Smooth muscle cell of the brain vasculature (primary cell): ENCODE measurements at places on chromosomes 11 and 22.

- DNase-seq, result no peak
These were observed 15.8 kb upstream of the OMP start for GRCh38 chr11:77086521-77087472.

DNA sequence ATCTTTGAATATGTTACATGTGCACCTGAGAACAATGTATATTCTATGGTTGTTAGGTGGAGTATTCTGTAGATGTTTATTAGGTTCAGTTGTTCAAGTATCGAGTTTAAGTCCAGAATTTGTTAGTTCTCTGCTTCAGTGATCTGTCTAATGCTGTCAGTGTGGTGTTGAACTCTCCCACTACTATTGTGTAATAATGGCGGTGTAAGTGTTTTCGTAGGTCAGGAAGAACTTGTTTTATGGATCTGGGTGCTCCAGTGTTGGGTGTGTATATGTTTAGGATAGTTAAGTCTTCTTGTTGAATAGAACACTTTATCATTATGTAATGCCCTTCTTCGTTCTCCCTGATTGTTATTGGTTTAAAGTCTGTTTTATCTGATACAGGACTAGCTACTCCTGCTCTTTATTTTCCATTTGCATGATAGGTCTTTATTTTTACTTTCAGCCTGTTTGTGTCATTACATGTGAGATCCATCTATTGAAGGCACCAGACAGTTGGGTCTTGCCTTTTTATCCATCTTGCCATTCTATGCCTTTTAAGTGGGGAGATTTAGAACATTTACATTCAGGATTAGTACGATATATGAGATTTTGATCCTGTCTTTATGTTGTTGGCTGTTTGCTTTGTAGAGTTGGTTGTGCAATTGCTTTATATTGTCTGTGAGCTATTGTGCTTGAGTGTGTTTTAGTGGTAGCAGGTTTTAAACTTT, 121.6 kb downstream of the DDX10 start:
- no peak for DNase-seq

- no peak for DNase-seq
These were observed 64.2 kb downstream of the FLI1 start for GRCh38 chr11:128757886-128758612.

GRCh38 chr22:24361976-24362646, 65.3 kb upstream of the ADORA2A start:
- no peak for DNase-seq

DNA sequence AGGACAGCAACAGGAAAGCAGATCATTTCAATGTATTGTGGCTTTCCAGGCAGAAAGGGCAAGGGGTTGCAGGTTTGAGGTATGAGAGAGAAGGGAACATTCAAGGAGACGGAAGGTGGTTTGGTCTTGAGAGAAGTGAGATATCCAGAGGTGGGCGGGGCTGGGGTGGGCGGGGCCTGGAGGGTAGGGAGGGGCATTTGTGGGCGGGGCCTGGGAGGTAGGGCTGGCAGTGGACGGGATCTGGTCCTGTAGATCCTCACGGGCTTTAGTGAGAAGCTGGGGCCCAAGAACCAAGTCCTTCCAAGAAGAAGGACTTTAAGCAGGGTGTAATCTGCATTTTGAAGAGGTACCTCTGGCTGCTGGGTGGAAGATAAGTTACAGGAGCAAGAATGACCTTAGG, 199.2 kb downstream of the MN1 start:
- no peak for DNase-seq

DNA sequence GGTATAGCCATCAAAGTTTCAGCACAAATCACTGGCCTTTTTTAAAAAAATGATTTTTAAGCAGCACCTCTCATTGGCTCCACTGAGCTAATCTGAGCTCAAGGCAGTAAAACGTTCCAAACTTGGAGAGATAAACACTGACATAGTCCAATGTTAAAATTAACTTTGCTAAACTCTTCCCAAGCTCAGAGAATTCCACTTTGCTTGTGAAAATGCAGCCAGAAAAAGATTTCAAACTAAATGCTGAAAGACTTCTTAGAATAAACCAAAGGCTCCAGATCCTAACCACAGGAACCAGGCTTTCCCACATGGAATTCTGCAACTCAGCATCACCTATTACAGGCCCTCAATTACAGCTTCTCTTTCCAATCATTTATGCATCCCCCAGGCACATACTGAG, 84.7 kb upstream of the GDPD4 start:
- no peak for DNase-seq

- no peak for DNase-seq
These were observed 536 bp downstream of the YWHAH start for GRCh38 chr22:31944700-31945442.

DNA sequence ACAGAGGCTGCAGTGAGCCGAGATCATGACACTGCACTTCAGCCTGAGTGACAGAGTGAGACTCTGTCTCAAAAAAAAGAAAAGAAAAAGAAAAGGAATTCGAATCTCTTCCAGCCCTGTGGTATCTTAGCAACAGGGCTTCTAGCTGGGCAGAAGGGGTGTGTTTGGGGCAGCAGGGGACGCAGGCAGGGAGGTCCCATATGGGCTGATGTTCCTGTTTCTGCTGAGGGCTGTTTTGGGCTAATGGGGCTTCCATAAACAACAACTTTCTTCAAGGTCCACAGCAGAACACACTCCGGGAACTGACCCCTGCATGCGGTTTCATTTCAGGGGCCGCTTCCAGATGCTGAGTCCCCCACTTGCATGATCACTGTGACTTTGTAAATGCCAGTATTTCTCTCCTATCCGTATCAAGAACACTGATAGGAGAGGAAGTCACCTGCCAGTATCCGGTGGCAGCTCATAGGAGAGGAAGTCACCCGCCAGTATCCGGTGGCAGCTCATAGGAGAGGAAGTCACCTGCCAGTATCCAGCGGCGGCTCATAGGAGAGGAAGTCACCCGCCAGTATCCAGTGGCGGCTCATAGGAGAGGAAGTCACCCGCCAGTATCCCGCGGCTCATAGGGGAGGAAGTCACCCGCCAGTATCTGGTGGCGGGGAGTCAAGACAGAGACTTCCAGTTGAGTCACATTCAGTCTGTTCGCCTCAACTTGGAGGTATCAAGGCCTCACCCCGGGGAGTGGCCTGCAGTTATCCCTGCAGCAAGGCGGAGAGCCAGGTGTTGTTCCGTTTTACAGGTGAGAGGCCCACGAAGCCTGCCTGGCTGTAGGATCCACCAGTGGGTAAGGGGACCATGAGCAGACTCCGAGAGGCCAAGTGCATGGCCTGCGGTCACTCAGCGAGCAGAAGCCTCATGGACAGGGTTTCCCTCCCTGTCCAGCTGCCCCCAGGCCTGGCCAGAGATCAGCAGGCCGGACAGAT, 8.3 kb upstream of the FGF19 start:
- DNase-seq, result no peak

DNA sequence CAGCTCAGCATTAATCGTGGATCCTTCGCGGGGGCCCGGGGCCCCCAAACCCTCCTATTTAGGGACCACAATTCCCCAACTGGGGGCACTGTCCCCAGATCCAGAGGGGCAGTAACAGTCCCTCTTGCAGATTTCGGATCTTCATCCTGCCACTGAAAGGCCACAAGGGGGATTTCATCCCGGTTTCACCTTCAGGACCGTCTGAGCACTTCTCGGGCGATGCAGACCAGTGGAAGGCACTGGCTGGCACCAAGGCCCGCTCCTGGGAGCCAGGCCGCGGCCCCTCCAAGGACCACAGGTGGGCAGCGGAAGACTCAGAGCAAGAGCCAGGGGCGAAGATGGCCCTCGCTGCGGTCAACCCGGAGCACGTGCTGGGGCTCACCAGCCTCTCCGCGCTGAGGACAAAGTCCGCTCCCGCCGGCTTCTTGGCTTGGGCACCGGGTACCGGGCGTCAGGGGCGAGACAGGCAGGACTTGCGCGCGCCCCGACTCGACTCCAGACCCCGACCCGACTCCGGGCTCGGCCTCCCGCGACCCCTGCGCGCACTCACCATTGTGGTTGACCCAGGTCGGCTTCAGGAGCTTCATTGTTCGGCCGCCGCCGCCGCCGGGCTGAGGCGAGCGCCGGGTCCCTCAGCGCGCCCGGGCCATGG, 517 bp downstream of the HIRA start:
- no peak for DNase-seq

DNA sequence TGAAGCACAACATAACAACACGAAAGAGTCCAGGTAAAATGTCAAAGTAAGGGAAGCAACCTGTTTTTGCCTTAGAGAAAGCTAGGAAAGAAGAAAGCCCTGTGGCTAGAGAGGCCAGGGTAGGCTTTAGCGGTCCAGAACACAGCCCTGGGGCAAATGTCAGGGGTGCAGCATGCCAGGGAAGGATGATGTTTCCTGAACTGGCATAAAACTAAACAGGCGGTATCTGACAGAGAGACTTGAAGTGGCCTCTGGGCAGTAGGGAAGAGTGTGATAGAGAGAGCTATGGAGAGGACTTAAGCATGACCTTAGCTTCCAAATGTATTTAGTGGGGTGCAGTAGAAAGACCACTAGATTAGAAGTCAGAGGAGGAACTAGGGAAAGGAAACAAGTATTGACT, 103.5 kb downstream of the KCNC1 start:
- no peak for DNase-seq

GRCh38 chr11:98307827-98308491, 712.8 kb upstream of the CNTN5 start:
- DNase-seq, result no peak

DNA sequence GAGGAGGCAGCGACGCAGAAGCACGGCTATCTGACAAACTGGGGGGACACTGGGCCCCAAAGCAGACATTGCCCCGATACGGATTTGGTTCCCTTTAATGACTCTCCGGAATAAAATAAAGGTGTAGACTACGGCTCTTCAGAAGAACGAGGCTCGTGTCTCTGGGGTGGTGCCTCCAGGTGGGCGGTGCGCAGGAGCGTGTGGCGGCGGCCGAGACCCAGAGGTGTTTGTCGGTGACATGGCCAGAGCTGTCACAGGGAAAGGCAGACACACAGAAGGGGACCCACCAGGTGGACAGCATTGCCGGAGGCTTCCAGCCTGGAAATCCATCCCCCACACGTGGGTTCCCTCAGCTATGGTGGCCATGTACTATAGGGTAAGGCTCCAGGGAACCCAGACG, 366.0 kb downstream of the BRD1 start:
- DNase-seq, result no peak

DNA sequence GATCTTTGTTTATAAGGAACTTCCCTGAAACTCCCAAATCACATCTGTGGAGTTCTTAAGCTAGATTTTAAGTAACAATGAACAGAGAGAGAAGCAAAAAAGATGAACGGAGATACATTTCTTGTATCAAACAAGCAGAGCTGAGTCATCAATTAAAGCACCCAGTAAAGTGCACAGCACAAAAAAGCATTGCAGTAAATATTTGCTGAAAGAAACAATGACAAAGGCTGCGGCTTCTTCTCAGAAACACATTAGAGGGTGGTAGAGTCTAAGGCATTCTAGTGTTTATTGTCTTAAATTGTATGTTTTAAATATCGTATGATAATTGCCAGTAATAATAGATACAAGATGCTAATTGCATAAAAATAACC, 941.6 kb upstream of the CHORDC1 start:
- DNase-seq, result no peak

- DNase-seq, result no peak
These were observed 22.4 kb downstream of the DGAT2 start for GRCh38 chr11:75790986-75791385.

DNA sequence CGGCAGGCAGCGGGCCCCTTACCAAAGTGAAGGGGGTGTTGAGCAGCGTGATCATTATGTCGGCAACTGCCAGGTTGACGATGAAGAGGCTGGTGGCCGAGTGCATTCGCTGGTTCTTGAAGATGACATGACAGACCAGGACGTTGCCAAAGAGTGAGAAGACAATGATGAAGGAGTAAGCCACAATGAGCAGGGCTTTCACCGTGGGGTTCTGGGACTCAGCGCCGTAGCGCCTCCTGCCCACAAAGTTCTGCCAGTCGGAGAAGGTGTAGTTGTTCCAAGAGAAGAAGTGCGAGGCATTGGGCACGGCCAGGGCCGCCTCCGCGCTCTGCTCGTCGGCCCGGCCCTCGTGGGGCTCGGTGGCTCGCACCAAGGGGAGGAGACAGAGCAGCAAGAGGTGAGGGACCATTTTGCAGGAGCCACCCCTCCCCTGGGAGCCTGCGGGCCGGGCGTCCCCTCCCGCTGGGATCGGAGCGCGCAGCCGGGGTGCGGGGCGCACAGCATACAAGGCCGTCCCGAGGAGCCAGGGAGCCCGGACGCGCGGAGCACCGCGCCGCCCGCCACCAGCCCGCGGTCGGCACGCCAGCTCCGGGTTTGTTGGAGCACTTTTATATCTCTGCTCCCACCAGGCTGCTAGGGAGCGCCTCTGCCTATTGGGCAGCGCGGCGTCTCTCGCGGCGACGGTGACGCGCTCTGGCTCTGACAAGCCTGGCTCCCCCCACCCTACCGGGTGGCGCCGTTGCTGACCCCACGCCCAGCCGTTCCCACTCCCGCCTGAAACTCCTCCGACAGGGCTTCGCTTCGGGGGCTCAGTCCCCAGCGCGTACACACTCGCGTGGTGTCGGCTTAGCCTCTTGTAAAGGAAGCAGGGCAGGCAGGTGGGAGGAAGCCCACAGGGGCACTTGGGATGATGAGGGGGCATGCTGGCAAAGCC, at the start of gene GPR83:
GPR83 (minus strand) TSS at position 581 of the 934 bp plus-strand sequence; CDS start at position 409, 172 bp downstream.
- no peak for DNase-seq

DNA sequence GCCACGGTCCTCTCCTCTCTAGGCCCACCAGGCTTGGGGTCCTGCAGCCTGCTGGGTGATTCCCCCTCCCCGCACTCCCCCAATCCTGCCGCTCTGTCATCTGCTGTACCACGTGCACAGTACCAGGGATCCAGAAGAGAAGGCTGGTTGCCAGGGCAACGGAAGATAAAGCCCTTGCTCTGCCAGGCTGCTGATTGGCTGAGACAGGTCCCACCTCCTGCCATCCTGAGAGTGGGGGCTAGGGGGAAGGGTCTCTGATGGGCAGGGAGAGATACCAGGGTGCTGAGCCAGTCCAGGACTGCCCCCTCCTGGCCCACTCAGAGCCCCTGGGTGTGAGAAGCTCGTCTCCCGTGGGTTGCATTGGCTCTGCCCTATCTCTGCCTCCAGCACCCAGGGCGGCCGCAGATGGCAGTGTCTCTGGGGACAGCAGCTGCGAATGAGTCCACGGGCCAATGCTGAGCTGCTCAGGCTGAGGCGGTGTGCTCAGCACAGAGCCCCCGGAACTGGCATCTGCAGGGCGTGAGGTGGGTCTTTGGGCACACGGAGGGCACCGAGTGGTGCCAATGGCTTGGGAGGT, at the start of gene SMIM45:
SMIM45 (plus strand) TSS at position 253 of the 577 bp plus-strand sequence.
- DNase-seq, result no peak

DNA sequence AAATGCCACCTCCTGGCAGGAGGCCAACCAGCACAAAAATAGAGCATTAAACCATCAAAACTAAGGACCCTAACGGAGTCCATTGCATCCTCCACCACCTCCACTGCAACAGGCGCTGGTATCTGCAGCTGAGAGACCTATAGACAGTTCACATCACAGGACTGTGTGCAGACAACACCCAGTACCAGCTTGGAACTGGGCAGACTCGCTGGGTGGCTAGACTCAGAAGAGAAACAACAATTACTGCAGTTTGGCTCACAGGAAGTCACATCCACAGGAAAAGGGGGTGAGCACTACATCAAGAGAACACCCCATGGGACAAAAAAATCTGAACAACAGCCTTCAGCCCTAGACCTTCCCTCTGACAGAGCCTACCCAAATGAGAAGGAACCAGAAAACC, 11.6 kb upstream of the TMEM45B start:
- DNase-seq, result no peak

- no peak for DNase-seq
These were observed 3.3 kb upstream of the BEST1 start for GRCh38 chr11:61946894-61947293.
